ENCODE measurements at places on chromosomes 3 and 15. TPM values are rescaled to one million over a fixed set of nuclear protein-coding genes. Genes with fewer than 3 reads are reported as not detected.
A peak's percentile ranks its signal among the peaks of the same experiment; 100 is the strongest.

- DNase-seq, result no peak
Observed at GRCh38 chr3:66719796-66720356, 219.1 kb upstream of the LRIG1 start.

The ACSBG1 gene
- total RNA-seq, result not detected

GRCh38 chr15:75327491-75327890 lies 8.4 kb upstream of the COMMD4 start:
- no peak for DNase-seq

The SYNM gene
- total RNA-seq, result 2.4 TPM

- no peak for DNase-seq
Observed at GRCh38 chr15:101820781-101821180, 8.8 kb downstream of the OR4F15 start.

GRCh38 chr15:27086805-27087204 lies 115.8 kb downstream of the GABRG3 start:
- no peak for DNase-seq

GRCh38 chr15:56795502-56795901 lies 62.2 kb upstream of the ZNF280D start:
- DNase-seq, result no peak

- no peak for DNase-seq
Observed at GRCh38 chr15:99167640-99168039, 62.8 kb downstream of the SYNM start.

The LRRC34 gene
- 2.5 TPM for total RNA-seq

- DNase-seq, result peak; percentile 13
Observed at GRCh38 chr3:32302601-32303398, 64.3 kb downstream of the CMTM8 start.

DNA sequence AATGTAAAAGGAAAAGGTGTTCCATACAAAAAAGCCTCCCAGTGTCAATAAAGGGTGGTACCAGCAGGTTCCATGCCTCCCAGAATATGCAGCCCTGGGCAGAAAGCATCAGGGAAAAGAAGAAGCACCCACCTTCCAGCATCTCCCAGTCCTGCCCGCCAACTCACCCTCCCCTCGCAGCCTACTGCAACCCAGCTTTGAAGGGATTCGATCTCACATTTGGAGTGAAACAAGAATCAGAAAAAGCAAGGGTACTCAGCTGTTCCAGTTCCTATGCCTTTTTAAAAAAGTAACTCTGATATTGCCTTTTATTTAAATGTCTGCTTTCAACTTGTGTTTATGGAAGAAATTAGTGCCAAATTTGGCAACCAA lies 166.9 kb downstream of the ADAMTS17 start:
- no peak for DNase-seq

DNA sequence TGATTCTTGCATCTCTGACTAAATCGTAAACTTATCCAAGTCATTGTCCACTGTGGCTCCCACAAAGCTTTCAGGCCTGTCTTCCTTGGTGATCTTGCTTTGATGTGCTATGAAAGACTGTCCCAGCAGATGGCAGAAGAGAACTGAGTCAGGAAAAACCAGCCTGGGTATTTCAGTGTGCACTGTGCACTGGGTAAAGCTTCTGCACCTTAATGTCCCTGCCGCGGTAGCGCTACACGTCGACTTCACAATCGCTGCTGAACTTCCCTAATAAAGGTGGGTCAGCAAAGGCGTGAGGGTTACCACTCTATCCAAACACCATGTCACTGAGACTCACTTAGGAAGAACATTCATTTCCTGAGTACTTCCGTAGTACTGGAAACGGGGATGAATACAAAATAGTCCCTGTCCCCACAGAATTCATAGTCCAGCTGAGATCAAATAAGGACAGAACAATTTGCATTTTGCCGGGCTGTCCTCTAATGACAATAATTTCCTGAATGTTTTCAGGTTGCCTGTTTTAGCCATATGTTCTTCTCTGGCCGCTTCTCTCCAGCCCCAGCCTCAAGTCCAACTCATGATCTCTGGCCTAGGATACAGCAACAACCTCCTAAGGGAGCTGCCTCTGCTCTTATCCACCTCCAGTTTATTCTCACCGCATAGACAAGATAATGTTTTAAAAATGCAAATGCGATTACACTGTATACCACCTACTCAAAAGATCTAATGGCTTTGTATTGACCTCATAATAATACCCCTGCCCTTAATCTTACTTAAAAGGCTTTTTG lies 83.6 kb upstream of the AKAP13 start:
- peak; percentile 40 for DNase-seq

- no peak for DNase-seq
Observed at GRCh38 chr3:16687221-16687620, 82.0 kb upstream of the DAZL start.

The ZSCAN2 gene
- 14.3 TPM for total RNA-seq

The EOMES gene
- total RNA-seq, result 37.1 TPM

The SCN10A gene
- total RNA-seq, result not detected

- DNase-seq, result no peak
Observed at GRCh38 chr3:123533554-123534159, 51.2 kb downstream of the HACD2 start.
